ENCODE measurements at places on chromosomes 12 and 14.

DNA sequence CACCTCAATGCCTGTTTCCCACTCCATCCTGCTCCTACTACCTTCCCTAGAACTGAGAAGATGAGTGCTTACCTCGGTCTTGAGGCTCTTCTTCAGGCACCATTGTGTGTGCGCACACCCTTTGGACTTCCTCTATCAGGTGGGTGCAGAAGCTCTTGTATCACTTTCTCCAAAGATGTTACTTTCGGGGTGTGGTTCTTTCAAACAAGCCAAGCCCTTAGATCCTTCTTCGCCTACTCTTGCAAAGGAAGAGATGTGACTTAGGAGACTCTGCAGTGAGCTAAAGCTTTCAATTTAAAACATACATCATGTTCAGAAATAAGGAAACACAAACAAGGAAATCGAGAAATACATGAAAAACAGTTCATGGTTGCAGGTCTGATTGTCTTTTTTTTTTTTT lies at the start of gene CLEC4C:
Gene CLEC4C (minus strand): TSS at position 130 of the 400 bp plus-strand sequence. CDS start 27 bp downstream, at position 103.
- DNase-seq, result no peak

- DNase-seq, result no peak
Measured at GRCh38 chr12:25957793-25958427, 572 bp upstream of the RASSF8 start.

DNA sequence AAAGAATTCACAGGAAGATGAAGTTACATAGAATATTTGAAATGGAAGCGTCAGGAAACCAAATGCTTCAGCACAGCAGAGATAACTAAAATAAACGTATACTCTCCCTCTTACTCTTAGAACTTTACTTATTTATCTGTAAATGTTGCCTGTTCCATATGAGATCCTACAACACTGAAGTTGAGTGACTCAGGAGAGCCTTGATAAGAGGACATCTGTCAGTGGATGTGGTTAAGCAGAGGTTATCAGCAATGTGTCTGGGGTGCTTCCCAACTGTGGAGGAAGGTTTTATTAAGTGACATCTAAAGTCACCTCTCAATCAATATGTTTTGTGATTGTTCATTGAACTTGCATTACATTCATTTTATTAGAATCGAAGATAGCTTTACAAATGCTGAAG lies 81.9 kb downstream of the NEDD1 start:
- no peak for DNase-seq

- no peak for DNase-seq
Measured at GRCh38 chr12:113070117-113070906, 13.8 kb downstream of the DTX1 start.

GRCh38 chr12:63307849-63308248 lies 156.8 kb upstream of the AVPR1A start:
- no peak for DNase-seq

DNA sequence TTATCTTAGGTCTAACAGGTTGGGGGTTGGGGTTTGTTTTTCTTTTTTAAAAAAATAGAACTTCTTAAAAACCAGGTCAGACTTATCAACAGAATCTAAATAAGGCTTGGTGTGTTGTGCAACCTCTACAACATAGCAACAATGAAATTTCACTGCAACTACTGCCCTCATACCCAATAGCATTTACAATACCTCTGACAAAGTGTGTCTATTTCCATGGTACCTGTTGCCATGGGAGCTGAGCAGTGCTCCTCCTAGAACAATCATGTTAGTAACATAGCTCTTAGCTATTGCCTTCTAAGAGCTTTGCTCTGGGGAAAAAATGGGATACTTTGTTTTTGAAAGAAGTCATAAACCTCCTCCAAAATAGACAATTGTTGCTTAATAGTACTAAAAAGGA lies 103.3 kb upstream of the CCDC175 start:
- DNase-seq, result no peak

DNA sequence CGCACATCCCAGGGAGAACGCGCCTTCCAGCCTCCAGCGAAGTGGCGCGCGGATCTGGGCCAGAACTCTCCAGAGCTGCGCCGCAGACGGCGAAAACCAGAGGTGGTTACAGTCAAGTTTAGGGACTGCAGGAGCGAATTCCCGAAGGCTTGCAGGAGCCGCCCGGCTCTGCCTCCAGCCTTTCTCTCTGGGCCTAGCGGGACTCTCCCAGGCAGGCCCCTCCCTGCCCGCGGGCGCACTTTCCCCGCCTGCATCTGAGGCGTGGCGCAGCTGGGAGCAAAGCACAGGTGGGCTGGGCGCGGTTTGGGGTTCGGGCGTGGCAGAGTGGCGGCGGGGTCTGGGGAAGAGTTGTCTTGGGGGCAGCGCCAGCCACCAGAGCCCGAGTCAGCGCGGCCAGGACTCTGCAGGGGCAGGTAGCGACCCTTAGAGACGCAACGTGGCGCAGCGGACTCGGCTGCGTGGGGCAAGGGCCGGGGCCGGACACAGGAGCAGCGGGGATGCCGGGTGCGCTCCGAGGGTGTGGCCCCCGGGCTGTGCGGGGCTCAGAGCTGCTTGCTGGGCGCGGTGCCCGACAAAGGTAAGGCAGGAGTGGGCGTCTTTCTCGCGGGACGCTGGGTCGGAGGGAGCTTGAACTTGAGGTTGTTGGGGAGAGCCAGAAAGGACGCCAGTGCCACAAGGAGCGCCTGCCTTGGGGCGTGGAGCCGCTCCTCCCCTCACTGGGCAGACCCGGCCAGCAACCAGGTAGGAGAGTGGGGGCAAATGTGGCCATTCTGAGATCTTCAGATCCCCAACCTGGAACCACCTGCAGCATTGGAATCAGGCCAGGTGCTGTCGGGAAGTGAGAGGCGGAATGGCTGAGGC lies 1126.0 kb downstream of the AACS start:
- no peak for DNase-seq

- no peak for DNase-seq
Measured at GRCh38 chr12:25326326-25326725, 75.6 kb upstream of the KRAS start.

DNA sequence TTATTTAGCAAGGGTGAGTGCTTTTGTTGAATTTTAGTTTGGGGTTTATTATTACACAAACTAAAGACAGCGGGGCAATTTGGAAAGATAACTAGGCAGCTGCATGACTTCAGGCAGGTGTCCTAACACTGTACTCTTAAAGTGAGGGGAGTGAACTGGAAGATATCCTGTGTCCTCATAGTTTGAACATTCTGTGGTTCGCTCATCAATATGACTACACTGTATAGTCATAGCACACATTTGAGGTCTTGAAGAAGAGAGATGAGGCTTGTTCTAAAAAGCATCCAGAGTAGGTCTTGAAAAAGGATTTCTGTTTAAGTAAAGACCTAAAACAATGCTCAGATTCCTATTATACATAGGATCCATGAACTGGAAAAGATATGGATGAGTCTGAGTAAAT lies 1.7 kb upstream of the MAP3K9 start:
- DNase-seq, result no peak

DNA sequence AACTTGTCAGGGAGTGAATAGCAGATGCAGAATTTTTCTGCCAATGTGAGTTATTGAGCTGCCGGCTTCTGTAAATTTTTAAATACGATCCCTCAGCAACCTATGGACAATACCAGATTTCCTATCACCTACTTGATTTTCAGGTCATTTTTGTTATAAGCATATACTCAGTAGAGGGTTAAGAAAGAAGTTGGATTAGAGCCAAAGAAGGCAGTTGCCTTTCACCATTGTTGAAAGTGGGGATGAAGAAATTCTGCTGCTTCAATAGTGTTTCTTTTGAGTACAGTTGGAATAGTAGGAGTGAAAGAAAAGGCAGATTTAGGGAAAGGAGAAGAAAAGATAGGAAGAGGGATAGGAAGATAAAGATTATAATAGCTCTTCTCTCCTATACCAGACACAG lies 197.1 kb downstream of the ATP23 start:
- DNase-seq, result no peak

DNA sequence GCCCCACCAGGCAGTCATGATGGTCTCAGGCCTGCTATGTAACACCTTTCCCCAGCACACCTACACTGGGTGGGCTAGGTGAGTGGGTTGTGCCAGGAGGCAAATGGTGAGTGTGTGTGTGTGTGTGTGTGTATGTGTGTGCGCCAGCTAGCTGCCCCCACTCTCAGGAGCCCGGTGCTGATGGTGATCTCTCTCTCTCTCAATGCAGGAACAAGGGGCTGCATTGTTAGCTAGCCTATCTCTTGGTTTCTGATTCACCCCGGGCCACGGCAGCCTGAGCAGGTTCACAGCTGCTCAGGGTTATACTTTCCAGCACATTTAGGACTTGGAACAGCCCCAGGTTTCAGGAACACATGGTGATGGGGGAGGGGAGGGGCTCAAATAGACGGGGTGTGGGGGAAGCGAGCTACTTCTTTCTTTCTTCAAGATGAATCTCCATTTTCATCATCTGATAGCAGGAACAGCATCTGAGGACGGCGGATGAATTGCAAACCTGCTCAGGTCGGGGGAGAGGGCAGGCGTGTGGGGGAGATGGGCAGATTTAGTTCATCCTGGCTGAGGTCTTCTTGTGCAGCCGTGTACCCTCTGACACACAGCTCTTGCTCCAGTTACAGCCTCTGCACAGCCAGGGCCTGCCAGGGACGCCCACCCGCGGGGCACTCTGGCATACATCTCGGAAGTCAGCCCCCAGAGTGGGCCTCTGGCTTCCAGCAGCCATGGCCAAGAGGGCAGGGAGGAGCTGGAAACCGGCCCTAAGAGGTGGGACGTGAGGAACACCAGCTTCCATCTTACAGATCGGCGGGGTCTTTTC lies 137.6 kb downstream of the ZFP36L1 start:
- no peak for DNase-seq

GRCh38 chr14:68263563-68264259 lies 444.1 kb downstream of the RAD51B start:
- DNase-seq, result no peak

DNA sequence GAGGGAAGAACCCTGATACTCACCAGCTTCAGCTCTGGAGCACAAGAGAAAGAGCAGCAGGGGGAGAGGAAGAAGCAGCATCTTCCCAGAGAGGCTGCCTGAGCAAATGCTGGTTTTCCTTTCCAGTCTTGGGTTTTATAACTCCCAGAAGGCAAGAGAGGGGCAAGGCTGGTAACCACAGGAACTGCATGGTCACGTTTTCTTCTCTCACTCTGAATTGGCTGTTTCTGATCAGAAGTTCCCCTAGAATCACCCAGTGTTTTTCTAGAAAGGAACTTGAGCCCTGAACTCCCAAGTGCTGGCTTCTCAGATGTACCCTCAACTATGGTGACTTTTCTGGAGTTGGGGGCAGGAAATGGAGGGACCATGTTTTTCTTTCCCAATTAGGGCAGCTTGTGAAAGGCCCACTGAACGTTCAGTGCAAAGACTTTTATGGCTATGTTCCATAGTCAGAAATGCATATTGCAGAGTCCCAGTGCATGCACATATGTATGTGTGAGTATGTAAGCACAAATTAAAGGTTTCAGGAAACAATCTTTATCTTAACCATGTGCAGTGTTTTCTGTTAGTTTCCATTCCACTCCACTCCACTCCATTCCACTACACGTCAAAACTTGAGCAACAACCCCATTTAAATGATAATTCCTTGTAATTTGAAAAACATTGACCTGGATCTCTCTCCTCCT lies at the start of gene CMA1:
Gene CMA1 (minus strand): TSS at position 111 of the 686 bp plus-strand sequence. CDS start 30 bp downstream, at position 81.
- DNase-seq, result no peak

GRCh38 chr14:58709949-58710348 lies 72.2 kb downstream of the DACT1 start:
- DNase-seq, result no peak

DNA sequence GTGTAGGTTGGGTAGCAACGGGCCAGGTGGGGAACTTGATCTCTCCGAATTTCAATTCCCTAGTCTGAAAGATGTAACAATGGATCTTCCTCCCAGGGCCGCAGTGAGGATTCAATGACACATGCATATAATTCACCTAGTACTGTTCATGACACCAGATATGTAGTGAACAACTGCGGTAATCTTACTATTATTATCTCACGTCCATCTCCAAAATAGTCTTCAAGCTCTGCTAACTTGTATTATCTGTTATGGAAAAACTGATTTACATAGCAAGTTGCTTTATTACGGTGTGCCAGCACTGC lies 26.4 kb downstream of the MOK start:
- DNase-seq, result no peak

GRCh38 chr14:78278464-78279250 lies 108.5 kb downstream of the NRXN3 start:
- no peak for DNase-seq

DNA sequence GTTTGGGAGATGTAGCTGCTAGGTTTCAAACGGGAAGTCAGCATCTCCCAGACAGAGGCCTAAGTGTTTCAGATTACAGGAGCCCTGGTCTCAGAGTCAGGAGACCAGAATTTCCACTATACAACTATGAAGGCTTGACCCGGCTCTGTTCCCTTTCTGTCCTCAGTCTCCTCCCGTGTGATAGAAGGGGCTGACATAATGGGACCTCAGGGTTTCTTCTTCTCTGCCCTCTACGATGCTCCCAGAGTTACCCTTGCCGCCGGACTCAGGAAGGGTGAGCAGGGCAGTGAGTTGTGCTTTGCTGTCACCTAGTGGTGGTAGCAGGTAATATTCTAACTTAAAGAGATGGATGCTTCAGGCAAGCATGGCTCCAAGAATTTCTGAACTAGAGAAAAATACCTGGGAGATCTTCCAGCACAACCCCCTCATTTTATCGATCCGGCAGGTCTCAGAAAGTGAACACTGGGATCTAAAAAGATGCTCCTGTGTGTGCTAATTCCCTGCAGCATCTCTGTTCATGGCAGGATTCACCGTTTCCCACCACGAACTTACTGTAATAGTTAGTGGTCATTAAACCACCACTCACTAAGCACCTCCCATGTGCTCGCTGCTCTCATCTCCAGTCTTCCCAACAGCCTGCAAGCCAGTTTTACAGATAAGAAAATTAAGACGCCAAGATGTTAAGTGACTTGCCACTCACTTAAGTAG lies 84.4 kb downstream of the VWF start:
- peak; percentile 58 for DNase-seq

GRCh38 chr12:80199931-80200330 lies 100.6 kb downstream of the OTOGL start:
- DNase-seq, result no peak

DNA sequence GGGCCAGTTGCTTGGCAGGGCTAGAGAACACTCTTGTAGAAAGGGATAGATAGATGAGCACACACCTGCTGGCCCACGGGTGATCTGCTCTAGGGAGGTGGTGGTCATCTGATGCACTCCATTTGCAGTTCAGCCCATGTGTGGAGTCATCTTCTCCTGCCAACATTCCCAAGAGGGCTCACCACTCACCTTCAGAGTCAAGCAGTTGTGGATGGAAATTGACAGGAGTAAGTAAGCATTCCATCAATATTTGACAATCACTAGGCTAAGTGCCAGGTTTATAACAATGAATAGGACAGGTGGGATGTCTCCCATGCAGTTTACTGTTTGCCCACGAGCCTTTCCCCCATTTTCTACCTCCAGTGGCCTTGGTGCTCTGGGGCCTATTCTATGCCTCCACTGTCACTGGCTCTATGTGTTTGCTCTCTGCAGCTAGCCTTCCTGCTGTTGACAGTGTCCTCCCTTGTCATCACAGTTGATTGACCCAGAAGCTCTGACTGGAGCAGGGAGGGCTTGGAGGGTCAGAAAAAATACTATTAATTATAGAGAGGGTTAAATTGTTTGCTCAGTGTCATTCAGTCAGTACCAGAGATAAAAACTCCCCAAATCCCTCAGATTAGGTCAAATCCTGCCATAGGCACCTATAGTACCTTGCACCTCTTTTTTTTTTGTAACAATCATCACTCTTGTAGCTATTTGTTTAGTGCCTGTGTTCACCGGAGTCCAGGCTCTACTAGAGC lies 134.6 kb upstream of the PZP start:
- no peak for DNase-seq

Data from CD4-positive, alpha-beta T cell treated with Interleukin-2 at 100 ng/mL for 4 hours (primary cell).